BE2C (cell line): ENCODE measurements at places on chromosomes 12 and 14.

- no peak for DNase-seq
Measured at GRCh38 chr14:99412117-99413061, 68.3 kb downstream of the SETD3 start.

DNA sequence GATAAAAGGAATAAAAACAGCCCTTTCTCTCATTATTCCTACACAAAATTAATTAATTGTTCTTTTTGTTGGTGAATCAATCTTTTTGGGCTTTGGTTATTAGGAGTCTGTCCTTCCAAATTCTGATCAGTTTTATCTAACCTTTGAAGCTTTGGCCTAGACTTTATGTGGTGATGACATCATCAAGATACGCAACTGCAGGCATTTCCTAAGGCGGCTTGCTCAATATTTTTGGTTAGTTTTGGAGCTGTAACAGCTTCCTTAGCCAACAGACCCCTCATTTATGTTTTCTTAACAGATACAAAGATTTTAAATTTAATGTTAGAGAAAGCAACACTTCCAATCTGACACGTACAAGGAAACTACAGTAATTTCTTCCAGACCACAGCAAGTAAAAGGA is 87.8 kb upstream of the PDE3A start:
- no peak for DNase-seq

DNA sequence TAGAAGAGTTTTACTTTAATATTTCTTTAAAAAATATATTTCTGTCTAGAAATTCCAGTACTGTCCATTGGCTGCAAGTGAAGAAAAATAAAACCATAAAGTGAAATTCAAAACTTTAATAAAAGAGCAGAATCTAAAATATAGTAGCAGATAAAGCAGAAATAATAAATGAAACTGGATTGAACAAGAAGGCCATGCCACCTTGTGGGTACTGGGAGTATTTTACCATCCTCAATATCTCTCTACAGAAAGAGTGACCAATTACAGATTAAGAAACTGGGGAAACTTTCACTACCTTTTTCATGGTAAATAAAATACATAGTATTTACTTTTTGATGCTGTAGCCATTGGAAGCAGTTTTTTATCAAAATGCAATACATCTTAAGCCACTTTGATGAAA is 220.5 kb downstream of the BCAT1 start:
- no peak for DNase-seq

GRCh38 chr14:99063620-99064225 is 208.3 kb downstream of the BCL11B start:
- DNase-seq, result no peak

GRCh38 chr14:90969531-90970166 is 90.8 kb downstream of the RPS6KA5 start:
- DNase-seq, result no peak

- peak; percentile 79 for DNase-seq
Measured at GRCh38 chr12:110846615-110847566, at the start of gene CCDC63. Gene CCDC63, plus strand, starts transcription at chr12:110846987. Its CDS starts 5,968 bp downstream, at chr12:110852955.

GRCh38 chr12:112964067-112964670 is 14.2 kb upstream of the OAS2 start:
- DNase-seq, result no peak

DNA sequence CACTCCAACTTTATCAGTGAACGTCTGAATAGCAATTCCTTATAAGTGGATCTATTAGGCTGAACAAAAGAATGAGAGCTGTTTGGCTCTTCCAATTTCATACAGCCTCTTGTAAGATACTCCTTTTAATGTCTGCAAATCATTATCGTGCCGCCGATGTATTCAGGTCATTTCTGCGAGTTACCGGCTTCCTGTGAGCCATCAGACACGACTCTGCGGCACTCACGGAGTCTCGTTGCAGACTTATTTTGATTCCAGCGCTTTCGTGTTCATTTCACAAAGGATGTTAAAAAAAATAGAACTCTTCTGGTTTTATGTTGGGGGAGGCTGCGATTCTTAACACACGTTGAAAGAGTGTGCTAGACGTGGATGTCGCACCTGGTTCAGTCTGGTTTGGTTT is 106.6 kb downstream of the GLT1D1 start:
- DNase-seq, result no peak

DNA sequence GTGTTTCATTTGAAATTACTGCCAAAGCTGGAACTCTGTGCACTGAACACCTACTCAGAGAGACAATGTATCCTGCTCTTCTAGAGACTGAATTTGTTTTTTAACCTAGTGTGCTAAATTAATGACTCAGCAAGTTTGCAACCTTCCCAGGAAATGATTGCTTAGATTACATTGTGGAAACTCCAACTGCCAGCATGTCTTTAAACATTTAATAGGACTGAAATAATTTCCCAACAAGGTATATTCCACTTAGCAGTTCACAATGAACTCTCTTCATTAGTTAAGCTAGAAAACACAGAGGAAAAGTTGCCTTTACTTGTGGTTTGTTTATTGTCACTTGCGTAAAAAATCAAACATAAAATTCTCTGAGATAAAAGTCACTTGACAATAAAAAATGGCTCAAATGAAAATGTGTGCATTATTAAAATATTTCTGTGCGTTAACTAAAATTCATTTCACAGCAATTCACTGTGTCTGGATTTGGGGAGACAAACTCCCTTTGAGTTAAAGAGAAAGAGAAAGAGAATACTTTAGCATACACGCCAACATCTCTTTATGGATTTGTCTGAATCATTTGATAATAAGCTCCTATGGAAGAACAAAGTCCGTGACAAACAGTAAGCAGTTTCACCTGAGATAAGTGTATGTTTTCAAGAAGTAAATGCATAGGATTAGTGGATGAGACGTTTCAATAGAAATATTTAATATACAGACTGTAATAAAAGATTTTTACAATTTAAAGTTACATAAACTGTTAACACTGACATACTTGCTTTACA is 284.0 kb downstream of the PRKD1 start:
- no peak for DNase-seq

DNA sequence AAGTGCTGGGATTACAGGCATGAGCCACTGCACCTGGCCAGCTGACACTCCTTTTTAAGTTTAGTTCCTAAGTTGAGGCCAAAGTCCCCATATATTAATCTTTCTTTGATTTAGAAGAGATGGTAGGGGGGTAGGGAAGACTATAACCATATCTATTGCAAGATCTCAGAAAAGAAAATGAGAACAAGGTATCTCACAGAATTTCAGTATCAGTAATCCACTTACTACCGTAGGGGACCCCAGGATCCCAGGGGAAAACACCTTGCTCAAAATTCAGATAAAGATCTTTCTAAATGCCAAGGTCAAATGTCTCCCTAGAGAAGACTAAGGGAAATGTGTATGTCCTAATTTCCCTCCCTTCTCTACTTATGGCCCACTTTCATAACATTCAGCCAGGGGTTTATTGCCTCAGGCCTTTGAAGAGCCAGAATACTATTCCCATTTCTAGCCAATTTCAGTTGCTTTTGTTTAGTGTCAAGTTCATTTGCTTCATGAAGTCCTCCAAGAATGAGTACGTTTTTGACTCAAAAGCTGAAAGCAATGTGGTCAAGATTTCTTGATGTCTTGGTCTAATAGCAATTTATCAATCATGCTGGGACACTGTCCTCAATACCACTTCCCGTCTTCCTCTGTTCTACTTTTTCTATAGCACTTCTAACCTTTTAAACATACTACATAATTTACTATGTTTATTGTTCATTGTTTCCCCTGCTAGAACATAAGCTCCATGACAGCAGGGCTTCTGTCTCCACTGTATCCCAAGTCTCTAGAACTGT is 86.3 kb downstream of the DCAF5 start:
- DNase-seq, result no peak

DNA sequence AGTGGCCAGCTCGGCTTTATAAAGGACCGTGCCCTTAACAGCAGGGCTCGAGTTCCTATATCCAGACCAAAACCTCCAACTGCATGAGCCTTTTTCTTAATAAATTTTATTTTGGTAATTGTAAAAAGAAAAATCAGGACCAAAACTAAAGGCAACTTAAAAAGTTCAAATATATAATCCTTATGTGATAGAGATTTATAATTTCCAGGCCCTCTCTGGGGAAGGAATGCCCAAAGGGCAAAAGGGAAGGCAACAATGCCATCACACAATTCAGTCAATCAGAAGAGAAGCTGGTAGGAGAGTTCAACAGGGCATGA is 401 bp upstream of the IPO4 start:
- no peak for DNase-seq

DNA sequence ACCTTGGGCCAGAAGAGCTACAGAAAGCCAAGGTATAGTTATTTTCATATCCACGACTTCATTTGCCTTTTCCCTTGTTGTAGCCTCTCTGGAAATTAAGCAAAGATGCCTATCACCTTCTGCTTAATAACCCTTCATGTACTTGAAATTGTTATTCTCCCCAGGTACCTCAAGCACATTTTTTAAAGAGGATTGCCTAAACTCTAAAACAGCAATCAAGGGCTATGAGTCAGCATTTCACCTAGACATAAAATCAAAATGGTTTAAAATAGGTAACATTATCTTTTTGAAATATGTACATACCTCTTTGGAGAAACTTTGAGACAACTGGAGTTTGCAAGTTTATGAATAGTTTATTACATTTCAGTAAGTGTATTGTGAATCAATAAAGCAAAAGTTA is 11.6 kb downstream of the DTD2 start:
- no peak for DNase-seq

DNA sequence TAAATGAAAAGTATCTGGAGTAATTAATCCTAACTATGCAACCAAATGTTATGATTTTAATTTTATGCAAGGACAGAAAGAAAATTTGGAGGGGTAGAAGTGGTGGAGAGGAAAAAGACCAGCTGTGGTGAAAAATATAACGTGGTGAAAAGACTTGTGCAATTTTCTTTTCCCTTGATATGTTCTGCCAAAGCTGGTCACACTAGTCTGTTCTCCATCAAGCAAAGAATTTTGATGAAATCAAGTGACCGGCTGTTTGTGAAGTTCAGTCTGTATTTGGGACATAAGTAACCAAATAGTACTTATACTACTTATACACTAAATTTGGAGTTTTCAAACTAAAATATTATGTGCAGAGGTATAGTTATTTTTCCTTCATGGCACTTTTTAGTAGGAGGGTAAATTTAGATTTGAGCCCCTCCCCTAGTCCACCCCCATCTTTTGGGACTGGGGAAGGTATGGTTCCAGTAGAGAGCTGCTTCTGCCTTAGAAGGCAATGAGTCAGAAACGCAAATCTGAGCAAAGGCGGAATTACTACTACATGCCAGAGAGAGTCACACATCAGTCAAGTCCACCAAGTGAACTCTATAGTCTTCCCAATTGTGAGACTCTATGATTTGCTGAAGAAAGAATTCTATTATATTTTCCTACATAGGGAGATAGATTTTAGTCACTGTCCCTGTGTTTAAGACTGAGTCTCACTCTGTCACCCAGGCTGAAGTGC is 229.7 kb downstream of the SLC25A21 start:
- DNase-seq, result no peak

DNA sequence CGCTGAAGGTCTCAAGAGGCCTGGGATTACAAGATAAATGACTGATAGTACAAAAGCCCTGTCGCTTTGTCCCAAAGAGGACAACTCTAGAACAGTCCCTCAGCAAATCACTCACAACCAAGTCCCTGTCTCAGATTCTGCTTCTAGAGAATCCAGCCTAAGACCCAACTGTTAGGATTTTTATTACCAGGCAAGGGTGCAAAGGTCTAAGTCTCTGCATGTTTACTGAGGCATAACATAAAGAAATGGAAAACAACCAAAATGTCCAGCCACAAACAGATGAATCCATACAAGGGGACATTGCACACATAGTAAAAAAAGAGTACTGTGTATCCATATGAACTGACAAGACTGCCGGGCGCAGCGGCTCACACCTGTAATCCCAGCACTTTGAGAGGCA is 104.1 kb downstream of the FOXN3 start:
- DNase-seq, result no peak

GRCh38 chr12:71565535-71565934 is 98.1 kb downstream of the ZFC3H1 start:
- no peak for DNase-seq

- no peak for DNase-seq
Measured at GRCh38 chr14:67111022-67111421, 78.2 kb upstream of the GARIN2 start.

- no peak for DNase-seq
Measured at GRCh38 chr12:111455448-111456320, 50.0 kb downstream of the SH2B3 start.

- no peak for DNase-seq
Measured at GRCh38 chr12:68958322-68958721, 25.4 kb upstream of the CPM start.

DNA sequence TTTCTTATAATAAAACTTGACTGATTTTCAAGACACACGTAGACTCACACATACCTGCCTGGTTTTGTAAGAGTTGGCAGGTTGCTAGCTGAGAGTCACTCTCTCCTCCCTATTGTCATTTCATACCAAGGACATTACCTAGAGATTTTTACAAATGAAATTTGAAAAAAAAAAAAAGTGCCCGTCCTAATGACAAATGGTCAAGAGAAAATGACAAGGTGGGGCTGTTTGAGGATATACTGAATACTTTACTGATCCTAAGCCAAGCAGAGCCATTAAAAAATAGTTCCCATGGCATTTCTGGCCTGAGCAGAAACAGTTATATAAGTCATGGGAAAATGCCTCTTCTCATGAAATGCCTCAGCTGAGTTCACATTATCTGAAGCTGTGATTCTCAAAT is 150.2 kb downstream of the DYRK2 start:
- DNase-seq, result no peak

- no peak for DNase-seq
Measured at GRCh38 chr14:71267007-71267513, 359.8 kb downstream of the PCNX1 start.

- DNase-seq, result peak; percentile 44
Measured at GRCh38 chr14:76710056-76711010, 50.9 kb upstream of the VASH1 start.

DNA sequence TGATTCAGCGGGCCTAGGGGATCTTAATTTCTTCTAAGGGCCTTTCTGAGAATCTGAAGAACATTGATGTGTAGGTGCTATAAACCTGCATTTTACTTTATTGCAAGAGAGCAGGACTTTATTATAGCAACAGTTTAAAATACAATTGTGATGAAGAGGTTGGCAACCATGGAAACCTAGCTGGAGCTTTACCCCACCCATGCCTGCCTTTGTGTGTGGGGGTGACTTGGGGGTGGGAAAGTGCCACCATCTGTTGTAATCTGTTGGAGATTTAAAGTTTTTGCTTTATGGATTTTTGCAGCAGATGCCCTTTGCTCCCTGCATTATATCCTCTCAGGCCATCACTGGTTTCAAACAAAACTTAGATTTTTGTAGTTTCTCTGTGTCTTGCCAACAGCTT is 64.6 kb downstream of the ATG14 start:
- DNase-seq, result no peak

GRCh38 chr12:52837413-52837741 is 3.3 kb upstream of the KRT79 start:
- no peak for DNase-seq

- no peak for DNase-seq
Measured at GRCh38 chr12:108738170-108738569, 6.9 kb upstream of the CORO1C start.

DNA sequence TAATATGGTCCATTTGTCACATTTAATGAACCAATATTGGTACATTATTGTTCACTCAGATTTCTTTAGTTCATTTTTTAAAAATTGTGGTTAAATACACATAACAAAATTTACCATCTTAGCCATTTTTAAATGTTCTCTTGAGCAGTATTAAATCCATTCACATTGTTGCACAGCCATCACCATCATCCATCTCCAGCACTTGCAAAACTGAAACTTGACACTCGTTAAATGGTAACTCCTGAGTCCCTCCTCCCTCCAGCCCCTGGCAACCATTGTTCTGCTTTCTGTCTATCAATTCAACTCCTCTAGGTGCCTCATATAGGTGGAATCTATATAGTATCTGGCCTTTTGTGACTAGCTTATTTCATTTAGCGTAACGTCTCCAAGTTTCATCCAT is 86.4 kb downstream of the ACACB start:
- DNase-seq, result no peak
